Right lobe of liver (tissue), 6 donors: ENCODE measurements at places on chromosomes 1 and 21. TPM values are rescaled to one million over a fixed set of nuclear protein-coding genes. Genes with fewer than 3 reads are reported as not detected.

VAV3 gene
- total RNA-seq, result 1.7 TPM

PPIE gene
- total RNA-seq, result 20.4 TPM

FNBP1L gene
- 15.6 TPM for total RNA-seq

KRTAP21-2 gene
- total RNA-seq, result not detected

PRAMEF25 gene
- total RNA-seq, result not detected

NUAK2 gene
- 2.8 TPM for total RNA-seq

LENEP gene
- total RNA-seq, result not detected

GSTM1 gene
- total RNA-seq, result 248 TPM

CAMK2N1 gene
- 10.4 TPM for total RNA-seq

HES3 gene
- not detected for total RNA-seq
